Stimulated activated CD4-positive, alpha-beta T cell treated with anti-CD3 and anti-CD28 coated beads, Interleukin-12 subunit alpha, Interleukin-12 subunit beta, amount 100 ng/mL, for 24 hours (primary cell): ENCODE measurements at places on chromosomes 3 and 15.

DNA sequence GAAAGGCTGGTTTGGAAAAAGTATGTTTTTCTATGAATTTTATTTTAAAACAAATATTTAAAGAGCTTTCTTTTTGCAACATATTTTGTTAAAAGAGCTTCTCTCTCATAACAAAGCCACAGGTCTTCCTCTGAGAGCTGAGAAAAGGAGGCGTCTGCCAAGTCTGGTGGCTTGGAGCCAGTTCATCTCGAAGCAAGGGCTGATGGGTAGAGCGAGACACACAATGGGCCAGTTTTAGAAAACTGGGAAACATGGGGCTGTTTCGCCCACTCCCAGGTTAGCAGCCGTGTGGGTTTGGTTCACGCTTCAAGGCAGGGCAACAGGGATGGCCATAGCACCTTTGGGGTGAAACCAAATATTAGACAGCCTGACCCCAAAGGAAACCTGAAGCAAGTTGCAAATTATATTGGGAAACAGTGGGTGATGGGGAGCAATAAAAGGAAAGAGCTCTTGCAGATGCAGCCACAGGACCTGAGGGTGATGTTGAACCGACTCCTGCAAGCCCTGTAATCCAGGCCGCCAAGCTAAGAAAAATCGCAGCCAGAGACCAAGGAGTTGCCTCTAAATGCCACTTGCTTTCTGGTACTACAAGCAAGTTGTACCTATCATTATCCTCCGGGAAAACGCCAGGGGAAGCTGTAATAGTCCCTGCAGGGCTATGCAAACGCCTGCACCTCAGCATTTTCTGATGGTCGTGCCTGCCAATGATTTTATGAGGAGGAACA, 88.4 kb upstream of the GALNT15 start:
- no peak for DNase-seq

GRCh38 chr3:117433427-117433826, 723.8 kb downstream of the TUSC7 start:
- no peak for DNase-seq

DNA sequence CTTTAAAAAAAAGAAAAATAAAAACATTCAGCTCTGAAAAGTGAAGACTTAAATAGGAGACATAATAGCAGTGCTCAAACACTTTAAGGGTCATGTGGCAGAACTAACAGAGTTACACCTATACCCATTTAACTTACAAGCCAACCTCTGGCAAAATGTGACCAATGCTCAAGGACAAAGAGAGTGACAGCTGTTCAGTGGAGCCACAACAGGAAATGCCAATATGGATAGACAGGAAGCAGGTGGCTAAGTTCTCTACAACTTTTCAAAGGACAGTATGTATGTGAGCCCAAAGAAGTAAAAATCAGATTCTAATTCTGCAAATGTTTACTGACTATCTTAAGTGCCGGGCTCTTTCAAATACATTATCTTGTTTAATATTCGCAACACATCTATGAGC, 3.4 kb downstream of the TMCC1 start:
- DNase-seq, result no peak

DNA sequence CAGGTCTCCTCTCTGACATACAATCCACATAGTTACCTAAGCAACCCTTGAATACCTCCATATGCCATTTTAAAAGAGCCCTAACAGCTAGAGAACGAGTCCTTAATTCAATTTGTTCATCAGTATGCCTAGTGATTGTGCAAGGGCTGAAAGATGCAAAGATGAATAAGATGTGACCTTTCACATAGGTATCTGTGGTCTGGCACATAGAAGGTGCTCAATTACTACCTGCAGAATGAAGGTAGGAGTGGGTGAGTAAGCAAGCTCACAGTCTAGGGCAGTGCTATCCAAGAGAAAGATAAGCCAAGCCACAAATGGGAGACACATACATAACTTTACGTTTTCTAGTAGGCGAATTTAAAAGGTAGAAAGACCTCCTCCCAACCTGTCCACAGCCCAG, 157.9 kb downstream of the OSBPL10 start:
- DNase-seq, result no peak

DNA sequence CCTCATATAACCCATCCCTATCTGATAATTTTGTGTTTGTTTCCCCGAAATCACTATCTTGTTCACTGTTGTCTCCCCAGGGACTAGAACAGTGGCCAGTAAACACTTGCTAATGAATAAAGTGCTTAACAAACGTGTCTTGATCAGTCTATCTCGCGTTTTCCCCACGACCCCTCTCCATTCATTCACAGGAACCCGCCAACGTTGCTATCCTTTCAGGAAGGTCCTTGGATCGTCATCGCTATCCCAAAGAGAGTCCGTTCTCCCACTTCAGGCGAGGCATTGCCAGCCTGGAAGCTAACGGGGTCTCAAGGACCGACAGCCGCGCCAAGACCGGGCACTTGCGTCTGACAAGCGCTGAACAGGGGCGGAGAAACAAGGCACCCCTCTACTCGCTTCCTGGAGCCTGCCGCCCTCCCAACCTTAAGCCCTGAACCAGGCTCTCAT, 344 bp downstream of the LINS1 start:
- DNase-seq, result no peak

- no peak for DNase-seq
Observed at GRCh38 chr3:122627301-122627700, 49.9 kb downstream of the PARP15 start.

- no peak for DNase-seq
Observed at GRCh38 chr3:148289159-148289558, 408.5 kb upstream of the AGTR1 start.

DNA sequence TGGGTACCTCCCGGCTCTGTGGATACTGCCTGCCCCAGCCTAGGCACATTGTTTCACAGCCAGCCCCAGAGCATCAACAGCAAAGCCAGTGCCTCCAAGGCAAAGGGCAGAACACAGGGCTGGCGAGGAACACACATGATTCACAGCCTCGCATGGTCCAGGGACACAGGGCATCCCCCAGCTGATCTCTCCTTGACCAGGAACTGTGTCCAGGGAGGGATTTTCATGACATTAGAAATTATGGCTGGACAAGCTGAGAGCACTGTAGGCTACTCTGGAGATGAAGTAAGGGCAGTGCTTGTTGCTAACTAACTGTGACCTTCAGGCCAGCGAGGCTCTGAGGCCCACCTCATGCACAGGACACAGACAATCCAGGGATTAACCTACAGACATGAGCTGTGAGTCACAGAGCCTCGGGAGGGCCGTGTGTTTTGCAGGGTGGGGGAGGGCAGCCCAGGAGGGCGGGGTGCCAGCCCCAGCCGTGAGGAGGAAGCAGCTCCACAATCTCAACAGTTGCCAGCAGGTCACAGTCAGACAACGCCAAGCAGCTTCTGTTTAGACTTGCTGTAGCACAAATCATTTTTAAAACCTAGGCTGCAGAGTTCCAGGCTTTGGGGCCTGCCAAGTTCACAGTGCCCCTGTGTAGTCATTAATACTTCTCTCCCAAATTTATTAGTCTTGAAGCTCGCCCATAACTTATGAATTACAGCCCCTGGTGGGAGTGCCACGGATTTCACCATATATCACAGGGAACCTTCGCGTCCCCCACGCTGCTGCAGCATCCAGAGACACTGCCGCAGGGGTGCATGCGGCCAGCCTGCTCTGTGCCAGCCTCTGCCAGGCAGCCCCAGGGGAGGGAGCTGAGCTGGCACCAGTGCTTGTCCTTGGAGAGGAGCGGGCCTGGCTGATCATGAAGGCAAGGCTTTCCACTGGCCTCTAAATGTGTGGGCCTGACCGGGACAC, 114.7 kb downstream of the ETFA start:
- DNase-seq, result no peak

DNA sequence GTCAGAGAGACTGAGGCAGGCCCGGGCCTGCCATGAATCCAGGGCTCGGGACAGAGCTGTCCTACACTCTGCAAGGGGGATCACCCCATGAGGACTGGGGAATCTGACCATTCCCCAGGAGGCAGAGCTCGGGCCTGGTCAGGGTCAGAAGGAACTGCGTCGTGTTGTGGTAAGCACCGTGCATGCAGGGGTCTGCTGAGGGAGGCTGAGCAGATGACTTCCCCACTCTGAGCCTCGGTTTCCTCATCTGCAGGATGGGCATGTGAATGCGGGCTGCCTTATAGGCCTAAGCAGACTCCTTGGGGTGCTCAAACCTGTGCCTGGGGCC, 61.6 kb upstream of the IQSEC1 start:
- DNase-seq, result no peak

DNA sequence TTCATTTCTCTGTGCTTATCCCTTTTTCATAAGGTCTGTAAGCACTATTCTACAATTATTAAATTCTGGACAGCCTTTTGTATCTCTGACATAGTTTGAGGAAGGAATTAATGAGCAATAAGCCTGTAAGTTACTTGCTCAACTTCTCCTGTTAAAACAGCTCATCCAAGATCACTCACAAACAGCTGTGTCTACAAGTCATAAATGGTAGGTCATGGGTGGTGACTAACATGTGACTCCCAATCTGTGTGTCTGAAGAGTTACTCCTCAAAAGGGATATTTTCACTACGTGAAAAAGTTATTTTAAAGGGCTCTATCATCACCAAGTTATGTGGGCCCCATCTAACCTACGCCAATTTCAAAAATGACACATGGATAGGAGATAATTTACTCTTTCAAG, 145.2 kb upstream of the CBLB start:
- DNase-seq, result no peak

DNA sequence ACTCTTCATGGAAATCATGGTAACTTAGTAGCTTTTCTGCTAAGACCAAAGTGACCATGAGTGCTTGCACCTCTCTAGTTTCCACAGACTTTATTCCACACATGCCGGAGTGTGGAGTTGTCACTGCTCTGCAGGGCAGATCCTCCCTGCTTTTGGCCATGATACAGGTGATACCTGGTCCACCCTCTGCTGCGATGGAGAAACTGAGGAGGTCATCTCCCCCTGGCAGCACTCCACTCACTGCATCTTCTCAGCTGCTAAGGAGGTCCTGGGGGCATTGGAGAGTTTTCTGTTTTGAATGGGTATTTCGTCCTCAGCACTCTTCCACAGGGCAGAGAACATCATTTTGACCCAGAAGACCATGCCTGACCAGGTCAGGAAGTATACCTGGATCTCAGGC, 31.1 kb downstream of the RBM5 start:
- DNase-seq, result no peak

- no peak for DNase-seq
Observed at GRCh38 chr15:84082739-84083138, 152.8 kb upstream of the GOLGA6L4 start.

GRCh38 chr3:10973046-10973595, 19.4 kb upstream of the SLC6A1 start:
- no peak for DNase-seq

DNA sequence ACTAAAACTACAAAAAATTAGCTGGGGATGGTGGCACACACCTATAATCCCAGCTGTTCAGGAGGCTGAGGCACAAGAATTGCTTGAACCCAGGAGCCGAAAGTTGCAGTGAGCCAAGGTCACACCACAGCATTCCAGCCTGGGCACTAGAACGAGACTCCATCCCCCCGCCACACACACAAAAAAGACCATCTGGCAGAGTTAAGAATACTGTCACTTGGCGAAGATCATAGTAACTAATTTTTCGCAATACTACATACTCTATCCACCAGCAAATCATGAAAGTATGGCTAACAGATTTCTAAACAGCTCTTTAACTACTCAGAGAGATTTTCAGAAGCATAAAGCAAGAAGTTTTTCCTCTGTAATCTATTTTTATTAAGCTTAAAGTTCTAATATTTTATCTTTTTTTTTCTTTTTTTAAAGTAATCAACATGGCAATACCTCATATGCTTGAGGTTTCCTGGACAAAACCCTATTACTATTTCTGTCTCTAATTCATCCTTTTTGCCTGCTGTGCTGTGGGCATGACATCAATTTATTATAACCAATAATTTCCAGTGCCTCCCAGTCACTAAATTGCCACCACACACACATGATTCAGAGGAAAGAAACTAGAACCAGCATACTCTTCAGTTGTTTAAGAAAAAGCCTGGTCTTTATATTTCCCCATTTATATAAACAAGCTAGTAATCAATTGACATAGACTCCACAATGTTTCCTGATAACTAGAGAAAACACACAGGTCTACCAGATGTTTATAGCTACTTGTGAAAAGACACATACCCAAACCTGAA, 46.9 kb downstream of the CHSY1 start:
- no peak for DNase-seq

DNA sequence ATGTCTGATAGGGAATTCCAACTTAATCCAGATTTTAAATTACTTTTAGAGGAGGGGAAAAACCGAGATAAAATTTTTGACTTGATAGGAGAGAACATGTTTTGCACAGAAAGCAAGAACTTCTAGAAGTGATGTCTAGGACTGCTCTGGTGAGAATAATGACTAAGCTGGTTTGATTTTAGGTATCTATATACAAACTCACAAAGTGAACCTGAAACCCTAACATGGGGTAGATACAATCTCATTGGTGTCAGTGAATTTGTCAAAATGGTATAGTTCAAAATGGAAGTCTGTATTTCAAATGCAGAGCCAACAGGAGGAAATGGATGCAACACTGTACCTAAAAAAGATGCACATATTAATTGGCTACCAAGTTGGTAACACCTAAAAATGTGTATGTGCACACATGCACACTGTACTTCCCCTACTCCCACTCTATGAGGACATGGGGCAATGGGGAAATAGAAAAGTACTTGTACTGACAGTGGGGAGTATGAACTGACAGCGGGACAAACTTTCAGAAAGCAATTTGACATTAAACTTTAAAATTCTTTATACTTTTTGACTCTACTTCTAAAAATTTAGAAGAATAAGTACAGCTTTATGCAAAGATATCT, 53.0 kb downstream of the NR1I2 start:
- DNase-seq, result no peak

GRCh38 chr3:78337801-78338211, 1297.9 kb downstream of the ROBO2 start:
- no peak for DNase-seq

DNA sequence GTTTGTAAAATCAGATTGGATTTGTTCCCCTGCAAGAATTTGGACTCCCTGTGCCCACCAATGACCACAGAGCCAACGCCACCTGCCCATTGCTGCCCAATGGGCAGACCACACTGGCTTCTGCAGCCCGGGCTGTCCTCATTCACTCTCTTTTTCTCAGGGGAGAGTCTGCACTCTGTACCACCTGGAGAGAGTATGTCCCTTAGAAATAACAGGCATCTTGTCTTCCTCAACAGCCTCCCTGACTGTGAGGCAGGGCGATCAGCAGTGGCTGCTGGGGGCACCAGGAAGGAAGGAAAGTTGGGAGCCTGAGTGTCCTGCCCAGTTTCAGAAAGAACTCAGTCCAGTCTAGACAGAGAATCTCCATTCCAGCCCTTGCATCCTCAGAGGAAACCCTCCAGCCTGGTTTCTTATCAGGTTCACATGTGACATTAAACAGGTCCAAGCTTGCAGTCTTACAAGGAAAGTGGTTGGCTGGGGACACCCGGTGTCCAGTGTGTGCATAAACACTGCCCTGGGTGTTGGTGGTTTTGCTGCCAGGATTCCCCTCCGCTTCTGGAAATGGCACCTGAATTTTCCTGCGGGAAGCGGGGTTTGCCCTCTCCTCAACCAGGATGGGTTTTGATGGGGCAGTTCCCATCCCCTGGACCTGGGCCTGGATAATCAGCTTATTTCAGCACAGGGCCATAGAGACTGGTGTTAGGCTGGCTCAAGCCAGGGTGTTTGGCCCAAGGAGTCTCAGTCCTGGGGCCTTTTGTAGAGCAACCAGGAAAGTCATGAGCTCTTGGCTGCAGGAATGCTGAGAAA, 37.2 kb downstream of the SSUH2 start:
- DNase-seq, result no peak

GRCh38 chr3:38460377-38461270, 6.9 kb downstream of the ACVR2B start:
- DNase-seq, result no peak
